ENCODE measurements at places on chromosomes 7 and 10.
A peak's percentile ranks its signal among the peaks of the same experiment; 100 is the strongest.

DNA sequence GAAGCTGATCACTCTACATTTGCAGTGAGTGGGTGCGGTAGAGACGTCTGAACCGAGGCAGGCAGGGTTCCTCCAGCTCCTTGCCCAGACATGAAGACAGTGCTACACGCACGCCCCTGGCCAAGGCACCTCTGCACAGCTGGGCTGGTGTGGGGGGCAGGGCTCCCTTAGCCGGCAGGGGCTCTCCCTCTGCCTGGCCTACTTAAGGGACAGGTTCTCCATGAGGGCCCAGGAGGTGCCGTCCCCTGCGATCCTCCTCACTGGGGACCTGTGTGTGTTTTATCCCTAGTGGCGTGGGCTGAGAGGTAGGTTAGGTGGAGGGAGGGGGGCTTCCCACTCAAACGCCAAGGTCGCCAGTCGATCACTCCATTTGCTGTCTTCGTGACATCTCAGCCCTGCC lies 35.3 kb downstream of the IL15RA start:
- DNase-seq: no peak

- no peak for DNase-seq
Observed at GRCh38 chr10:105328503-105329133, 687.5 kb downstream of the SORCS3 start.

GRCh38 chr7:29105752-29106668 lies 40.3 kb downstream of the CPVL start:
- DNase-seq: no peak

GRCh38 chr7:139588632-139589031 lies 65.1 kb downstream of the CLEC2L start:
- DNase-seq: peak; percentile 75

DNA sequence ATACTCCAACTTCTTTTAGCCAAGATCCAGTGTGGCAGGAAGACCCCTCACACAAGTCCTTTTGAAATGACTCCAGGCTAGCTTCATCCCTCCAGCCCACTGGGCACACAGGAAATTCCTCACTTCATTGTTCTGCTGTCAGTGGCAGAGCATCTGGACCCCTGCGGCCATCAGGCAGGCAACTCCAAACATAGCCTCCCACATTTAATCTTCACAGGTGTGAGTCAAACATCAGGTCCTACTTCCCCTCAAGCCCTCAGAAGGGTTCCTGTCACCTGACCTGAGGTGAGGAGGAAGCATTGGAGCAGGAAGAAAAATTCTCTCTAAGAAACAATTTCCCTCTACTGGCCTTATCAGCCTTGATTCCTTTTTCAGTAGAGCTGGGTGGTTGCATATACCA lies 51.1 kb upstream of the C1GALT1 start:
- DNase-seq: no peak

DNA sequence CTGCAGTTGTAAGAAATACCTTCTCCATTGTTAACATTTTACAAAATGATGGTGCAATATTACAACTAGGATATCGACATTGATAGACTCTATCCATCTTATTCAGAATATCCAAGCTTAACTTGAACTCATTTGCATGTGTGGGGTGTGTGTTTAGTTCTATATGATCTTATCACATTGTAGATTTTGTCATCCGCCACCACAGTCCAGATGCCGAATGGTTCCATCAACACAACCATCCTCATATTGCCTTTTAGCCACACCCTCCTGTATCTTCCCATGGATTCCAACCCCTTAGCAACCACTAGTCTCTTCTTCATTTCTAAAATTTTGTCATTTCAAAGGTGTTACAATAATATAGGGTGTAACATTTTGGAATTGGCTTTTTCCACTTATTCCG lies 452.9 kb upstream of the AKR1E2 start:
- no peak for DNase-seq

- no peak for DNase-seq
Observed at GRCh38 chr7:150415161-150416153, 35.0 kb upstream of the GIMAP8 start.

GRCh38 chr7:73647725-73648592 lies 19.7 kb upstream of the VPS37D start:
- DNase-seq: no peak

DNA sequence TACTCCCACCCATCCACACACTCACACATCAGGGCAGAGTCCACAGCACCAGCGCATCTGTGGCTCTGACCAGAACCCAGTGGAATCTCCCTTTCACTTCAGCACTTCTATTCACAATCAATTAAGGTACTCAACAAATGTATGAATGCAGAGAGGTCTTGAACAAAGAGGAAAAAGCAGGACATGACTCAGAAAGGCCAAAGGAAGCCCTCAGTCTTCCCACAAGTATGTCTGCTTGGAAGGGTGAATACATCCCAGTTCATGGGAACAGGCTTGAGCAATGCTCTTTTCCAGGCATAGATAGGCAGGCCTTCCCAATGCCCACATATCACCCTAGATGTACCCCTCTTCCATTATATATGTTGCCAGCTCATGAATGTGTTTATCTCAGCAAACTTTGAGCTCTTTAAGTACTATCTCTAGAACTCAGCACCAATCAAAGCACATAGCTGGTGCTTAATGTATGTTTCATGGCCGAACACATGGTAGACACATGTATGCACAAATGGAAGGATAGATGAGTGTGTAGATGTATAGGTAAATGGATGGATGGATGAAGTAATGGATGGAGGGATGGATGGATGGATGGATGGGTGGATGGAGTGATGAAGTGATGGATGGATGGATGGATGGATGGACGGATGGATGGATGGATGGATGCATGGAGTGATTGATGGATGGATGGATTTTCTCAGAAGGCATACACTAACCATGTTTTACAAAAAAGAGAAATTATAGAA lies 507.6 kb downstream of the GRID1 start:
- DNase-seq: no peak

GRCh38 chr7:73703757-73704639 lies 15.5 kb downstream of the STX1A start:
- DNase-seq: no peak

- DNase-seq: no peak
Observed at GRCh38 chr7:56483861-56484550, 367.8 kb upstream of the NUPR2 start.

DNA sequence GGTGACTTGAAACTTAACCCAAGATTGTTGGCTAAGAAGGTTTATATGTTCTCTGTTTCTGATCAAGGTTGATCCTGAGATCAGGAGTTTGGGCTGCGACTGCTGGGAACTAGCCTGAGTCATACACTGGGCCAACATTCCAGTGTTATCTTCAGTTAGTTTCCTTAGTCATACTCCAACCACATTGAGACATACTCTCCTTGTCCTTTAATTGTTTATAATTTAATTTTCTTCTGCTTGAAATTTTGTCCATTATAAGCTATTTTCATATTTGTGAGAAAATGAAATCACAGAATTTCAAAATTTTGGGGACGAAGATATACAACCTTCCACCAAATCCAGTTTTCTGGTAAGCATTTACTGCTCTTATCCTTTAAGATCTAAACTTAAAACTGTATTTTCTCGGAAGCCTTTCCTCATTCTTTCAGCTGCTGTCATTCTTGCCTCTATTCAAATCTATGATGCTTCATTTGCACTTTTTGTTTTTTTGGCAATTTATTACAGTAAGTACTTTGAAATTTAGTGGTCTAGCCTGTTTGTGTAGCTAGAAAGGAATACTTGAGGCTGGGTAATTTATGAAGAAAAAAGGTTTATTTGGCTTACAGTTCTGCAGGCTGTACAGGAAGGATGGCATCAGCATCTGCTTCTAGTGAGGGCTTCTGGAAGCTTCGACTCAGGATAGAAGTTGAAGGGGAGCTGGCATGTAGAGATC lies 63.4 kb upstream of the POT1 start:
- DNase-seq: no peak

DNA sequence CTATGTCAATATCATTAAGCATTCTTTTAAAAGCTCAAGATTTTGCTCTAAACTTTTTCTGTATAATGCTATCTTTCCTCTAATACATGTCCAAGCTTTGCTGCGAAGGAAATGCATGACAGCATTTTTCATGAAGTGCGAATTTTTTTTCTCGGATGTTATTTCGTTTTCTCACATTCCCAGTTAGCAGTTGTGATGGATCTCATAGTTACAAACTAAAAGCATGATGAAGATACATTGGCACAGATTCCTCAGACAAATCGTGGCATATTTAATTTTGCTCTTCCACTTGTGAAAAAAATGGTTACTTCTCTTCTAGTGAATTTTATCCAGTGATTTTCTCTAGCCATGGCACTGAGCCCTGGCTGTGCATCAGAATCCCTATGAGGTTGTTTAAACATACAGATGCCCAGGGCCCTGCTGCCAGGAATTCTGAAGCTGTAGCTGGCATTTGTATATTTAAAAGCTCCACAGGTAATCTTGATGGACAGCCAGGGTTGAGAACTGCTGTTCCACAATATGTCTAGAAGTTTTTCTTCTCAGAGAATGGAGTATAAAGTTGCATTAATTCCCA lies 299.8 kb upstream of the NEBL start:
- no peak for DNase-seq

GRCh38 chr7:36082910-36083309 lies 70.1 kb upstream of the EEPD1 start:
- no peak for DNase-seq

DNA sequence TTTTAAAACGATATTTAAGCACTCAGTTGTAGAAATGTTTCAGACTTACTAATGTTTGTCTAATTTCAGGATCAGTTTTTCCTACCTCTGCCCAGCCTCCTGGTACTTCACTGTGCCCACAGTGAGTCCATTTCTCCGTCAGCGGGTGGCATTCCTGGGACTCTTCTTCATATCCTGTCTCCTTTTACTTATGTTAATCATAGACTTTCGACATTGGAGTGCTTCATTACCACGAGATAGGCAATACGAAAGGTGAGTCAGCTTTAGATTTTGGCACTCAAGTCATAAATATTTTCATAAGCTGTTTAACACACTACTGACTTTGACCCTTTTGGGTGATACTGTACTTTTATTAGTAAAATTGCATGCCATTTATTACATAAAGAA lies 2.1 kb downstream of the ENTPD7 start:
- DNase-seq: no peak

DNA sequence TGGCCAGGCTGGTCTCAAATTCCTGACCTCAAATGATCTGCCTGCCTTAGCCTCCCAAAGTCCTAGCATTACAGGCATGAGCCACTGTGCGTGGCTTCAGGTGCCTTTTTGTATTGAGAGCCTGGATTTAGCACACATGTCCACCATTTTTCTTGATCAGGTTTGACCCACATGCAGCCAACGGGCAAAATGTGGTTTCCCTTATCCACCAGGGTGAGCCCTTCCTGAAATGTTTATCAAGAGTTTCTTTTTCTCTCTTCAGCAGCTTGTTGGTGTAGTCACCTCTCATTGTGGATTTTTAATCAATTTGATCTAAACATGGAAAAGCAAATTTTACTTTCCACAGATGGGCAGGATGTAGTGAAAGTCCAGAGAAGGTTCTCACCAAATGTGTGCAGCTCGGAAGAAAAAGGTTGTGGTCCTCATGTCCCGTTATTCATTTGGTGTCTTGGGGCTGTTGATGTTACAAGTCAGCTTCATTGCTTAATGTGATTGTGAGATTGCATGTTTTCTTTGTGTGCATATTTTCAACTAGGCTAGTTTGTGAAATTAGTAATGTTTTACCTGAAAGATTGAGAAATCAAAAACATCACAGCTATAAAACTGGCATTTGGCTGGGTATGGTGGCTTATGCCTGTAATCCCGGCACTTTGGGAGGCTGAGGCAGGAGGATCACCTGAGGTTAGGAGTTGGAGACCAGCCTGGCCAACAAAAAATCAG lies 28.9 kb downstream of the GUSB start:
- no peak for DNase-seq

DNA sequence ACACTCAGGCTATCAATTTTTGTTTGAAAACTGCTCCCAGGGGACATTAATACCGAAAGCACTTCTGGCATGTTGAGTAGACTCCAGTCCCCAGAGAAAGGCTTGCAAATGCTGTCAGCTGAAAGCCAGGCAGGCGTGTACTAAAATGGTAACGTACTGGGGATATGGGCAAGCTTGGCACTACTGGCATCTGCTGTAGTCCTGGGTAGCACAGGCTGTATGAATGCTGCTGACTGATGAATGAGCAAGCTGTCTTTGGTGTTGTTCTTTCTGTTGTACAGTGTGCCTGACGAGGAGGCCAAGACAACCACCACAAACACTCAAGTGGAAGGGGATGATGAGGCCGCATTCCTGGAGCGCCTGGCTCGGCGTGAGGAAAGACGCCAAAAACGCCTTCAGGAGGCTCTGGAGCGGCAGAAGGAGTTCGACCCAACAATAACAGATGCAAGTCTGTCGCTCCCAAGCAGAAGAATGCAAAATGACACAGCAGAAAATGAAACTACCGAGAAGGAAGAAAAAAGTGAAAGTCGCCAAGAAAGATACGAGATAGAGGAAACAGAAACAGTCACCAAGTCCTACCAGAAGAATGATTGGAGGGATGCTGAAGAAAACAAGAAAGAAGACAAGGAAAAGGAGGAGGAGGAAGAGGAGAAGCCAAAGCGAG lies 53.5 kb upstream of the AGBL3 start:
- DNase-seq: no peak

DNA sequence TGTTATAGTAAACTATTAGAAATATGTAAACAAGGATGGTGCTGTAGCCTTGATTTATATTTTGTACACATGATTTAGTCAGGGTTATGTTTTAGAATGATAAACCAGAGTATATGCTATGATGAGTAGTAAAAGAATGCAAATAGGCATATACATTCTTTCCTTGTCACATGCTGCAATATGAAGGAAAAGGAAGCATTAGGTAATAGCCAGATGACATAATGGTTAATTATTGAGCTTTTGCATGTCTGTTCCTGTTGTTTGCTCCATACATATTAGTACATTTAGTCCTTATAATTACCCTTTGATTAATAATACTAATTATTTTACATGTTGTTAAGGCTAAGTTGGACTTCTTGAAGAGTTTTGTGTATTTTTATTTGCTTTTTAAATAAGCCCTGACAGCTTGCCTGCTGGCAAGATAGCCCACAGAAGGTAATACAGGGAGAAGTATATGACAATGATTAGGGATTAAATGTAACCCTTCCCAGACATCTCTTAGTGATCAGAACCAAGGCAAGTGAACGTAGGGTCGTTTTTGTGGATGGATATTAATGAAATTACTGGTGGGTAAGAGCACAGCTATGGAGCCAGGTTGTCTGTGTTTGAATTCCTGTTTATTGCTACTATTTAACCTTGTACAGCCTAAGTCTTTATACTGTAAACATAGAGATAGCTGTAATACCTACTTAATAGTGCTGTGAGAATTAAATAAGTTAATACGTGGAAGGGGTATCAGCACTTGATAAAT lies 68.4 kb downstream of the PHTF2 start:
- DNase-seq: no peak

DNA sequence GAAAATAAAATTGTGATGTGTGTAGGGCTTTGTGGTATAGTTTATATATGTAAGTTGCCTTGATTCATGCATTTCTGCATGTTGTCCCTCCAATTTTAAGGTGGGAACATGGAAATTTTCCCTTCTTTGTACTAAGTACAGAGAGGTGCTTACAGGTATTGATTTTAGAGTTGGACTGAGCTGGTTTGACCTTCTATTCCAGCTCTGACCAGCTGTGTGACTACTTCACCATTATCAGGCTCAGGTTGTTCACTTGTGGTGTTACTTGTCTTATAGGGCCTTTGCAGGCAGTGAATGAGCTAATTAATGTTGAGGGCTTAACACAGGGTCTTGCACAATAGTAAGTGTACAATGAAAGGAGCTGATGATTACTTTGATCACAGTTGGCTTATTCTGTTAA lies 16.3 kb downstream of the ZNF804B start:
- no peak for DNase-seq

GRCh38 chr10:88131511-88132139 lies 268.2 kb downstream of the PTEN start:
- no peak for DNase-seq

All from bone marrow (tissue), 2 donors.